HFFc6 (cell line): ENCODE measurements at places on chromosomes 12 and 14. TPM values are rescaled to one million over a fixed set of nuclear protein-coding genes. Genes with fewer than 3 reads are reported as not detected.
A peak's percentile ranks its signal among the peaks of the same experiment; 100 is the strongest.

The RTN1 gene
- not detected in 3 replicates for total RNA-seq

The OR4M1 gene
- not detected in 3 replicates for total RNA-seq

The CIDEB gene
- total RNA-seq, result 0.20 and 0.23 TPM in 2 replicates

The PPP1R3E gene
- 2.1 and 2.4 TPM in 2 replicates for total RNA-seq

The TRHDE gene
- 53.8 to 99.9 TPM (median 57.1 TPM) in 3 replicates for total RNA-seq

The SDR9C7 gene
- not detected in 3 replicates for total RNA-seq

The GALNT16 gene
- total RNA-seq, result 0.32 to 0.38 TPM (median 0.32 TPM) in 3 replicates

The KHNYN gene
- 25.4 to 27.1 TPM (median 26.8 TPM) in 3 replicates for total RNA-seq

The ADCY4 gene
- not detected in 3 replicates for total RNA-seq

GRCh38 chr12:89389755-89390661, 37.7 kb upstream of the DUSP6 start:
- H3K4me1 ChIP-seq, result peaks cover 31% of the 10 kb centered on the region
- no peak overlapping the region for H3K4me3 ChIP-seq
- no peaks in the 10 kb centered on the region for H3K36me3 ChIP-seq
- no peak for DNase-seq
- peak overlapping the region; percentile 50 for H3K27ac ChIP-seq

- H3K27me3 ChIP-seq, result no peaks in the 10 kb centered on the region
- peaks cover 34% of the 10 kb centered on the region for H3K4me1 ChIP-seq
- no peak for DNase-seq
- no peak overlapping the region for H3K4me3 ChIP-seq
Observed at GRCh38 chr12:31527083-31527482, 63.9 kb downstream of the DENND5B start.

GRCh38 chr12:2675776-2676175, 119.0 kb upstream of the FKBP4 start:
- no peaks in the 10 kb centered on the region; the same call in 1 of the 2 replicates for H3K27me3 ChIP-seq
- peaks cover 6% of the 10 kb centered on the region; the same call in 1 of the 2 replicates for H3K36me3 ChIP-seq
- H3K4me1 ChIP-seq, result no peaks in the 10 kb centered on the region
- no peak overlapping the region for H3K27ac ChIP-seq

DNA sequence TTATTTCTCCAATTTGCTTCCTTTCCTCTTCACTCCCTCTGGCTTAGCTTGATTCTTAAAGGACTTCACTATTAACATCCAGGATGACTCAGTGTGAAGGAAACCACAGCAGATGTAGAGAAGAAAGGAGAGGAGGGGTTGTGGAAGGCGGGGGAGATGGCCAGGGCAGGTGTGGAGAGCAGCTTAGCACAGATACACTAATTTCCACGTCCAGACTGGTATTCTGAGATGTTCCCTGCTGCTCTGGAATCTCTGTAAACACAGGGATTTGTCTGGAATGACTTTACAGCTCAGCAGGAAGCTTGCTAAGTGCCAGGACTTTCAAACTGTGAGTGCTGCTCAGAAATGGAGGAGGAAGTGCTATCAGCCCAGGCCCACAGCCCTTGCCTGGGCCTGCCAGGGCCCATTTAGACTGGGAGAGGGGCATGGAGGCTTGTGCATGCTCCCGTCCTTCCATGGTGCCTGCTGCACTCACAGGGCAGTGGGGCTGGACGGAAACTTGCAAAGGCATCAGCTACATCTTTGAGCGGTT, 202.5 kb upstream of the DDHD1 start:
- H3K36me3 ChIP-seq, result no peaks in the 10 kb centered on the region; the same call in 1 of the 2 replicates
- H3K4me3 ChIP-seq, result no peak overlapping the region
- H3K4me1 ChIP-seq, result peaks cover 11% of the 10 kb centered on the region
- H3K27ac ChIP-seq, result no peak overlapping the region
- DNase-seq, result peak; percentile 15

GRCh38 chr12:132471011-132471857, 18.7 kb upstream of the FBRSL1 start:
- peaks cover 4% of the 10 kb centered on the region; the same call in 1 of the 2 replicates for H3K36me3 ChIP-seq
- H3K27me3 ChIP-seq, result peaks cover 16% of the 10 kb centered on the region
- no peak for DNase-seq
- H3K27ac ChIP-seq, result no peak overlapping the region
- H3K4me1 ChIP-seq, result no peaks in the 10 kb centered on the region

DNA sequence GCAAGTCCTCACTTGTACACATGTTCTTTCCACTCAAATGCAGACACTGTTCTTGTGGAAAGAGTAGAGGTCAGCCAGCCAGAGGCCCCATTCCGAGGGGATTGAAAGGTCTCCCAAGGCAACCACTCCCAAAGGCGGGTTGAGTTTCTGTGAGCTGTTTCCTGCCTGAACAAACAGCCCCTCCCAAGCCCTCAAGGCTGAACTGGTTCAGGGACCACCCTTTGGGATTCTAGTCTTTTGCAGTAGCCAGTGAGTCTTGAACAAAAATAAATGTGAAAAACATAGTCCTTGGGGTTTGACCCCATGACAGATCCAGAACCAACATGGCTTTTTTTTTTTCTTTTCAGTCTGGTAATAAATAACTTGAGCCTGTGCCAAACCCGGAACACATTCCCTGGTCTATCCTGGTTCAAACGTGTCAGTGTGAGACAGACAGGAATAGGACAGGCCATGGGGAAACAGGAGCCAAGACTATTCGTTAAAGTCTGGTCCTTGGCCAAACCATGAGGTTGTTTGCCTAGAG, 17.6 kb upstream of the STK38L start:
- H3K27me3 ChIP-seq, result peaks cover 8% of the 10 kb centered on the region
- no peak overlapping the region for H3K27ac ChIP-seq
- no peak overlapping the region for H3K4me3 ChIP-seq
- peaks cover 5% of the 10 kb centered on the region for H3K4me1 ChIP-seq
- no peak for DNase-seq

DNA sequence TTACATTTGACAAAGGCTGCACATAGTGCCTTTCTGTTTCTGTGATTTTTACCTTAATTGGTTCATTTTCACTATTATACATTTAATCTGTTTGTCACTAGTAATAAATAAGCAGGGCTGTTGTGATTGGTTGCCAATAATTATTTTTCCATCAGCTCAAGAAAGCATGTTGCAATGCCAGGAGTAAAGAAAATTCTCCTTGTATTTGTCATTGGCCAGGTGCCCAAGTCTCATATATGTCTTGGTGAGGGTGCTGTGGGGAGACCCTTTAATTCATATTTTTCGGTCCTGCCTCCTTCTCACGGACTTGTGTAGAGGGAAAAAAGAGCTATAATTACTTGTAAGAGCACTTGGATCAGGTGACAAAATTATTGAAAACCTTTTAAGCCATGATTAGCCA, 108.0 kb downstream of the KITLG start:
- H3K27me3 ChIP-seq, result no peaks in the 10 kb centered on the region
- no peak overlapping the region for H3K4me3 ChIP-seq
- H3K4me1 ChIP-seq, result peaks cover 42% of the 10 kb centered on the region
- peaks cover 33% of the 10 kb centered on the region for H3K36me3 ChIP-seq

DNA sequence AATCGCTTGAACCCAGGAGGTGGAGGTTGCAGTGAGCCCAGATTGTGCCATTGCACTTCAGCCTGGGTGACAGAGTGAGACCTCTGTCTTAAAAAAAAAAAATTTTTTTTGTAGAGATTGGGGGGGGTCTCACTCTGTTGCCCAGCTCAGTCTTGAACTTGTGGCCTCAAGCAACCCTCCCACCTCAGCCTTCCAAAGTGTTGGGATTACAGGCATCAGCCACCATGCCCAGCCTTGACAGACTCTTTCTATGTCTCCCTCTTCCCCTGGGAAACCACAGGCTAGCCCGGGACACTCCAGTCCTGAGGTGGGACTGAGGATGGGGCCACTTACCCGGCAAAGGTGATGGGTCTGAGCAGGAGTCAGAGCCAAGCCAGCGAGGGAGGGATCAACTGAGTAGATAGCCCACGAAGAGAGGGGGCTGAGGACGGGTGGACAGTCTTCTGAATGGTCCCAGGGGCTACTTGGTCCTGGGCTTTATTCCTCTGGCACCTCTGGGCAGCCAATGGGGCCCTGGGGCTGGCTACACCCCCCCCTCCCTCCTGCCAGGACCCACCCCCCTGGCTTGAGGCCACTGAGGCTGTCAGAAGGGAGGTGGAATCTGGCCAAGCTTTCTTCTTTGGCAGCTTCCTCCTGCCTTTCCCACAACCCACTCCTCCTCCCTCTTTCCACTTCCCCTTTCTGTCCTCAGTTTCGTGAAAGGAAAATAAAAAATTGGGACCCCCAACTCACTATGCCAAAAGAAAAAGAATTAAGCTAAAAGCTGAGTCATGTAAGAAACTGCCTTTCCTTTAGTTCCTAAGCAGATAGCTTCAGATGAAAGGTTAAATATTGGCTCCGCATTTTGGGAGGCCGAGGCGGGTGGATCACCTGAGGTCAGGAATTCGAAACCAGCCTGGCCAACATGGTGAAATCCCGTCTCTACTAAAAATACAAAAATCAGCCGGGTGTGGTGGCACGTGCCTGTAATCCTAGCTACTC, at the start of gene SDS:
Gene SDS, minus strand, starts transcription at position 453 of the 981 bp plus-strand sequence. CDS start 4,179 bp downstream, outside the sequence.
- peaks cover 8% of the 10 kb centered on the region for H3K27me3 ChIP-seq
- no peak within 1 kb of the TSS for H3K27ac ChIP-seq
- H3K4me3 ChIP-seq, result no peak within 1 kb of the TSS
- H3K36me3 ChIP-seq, result no peaks in the 10 kb centered on the region

DNA sequence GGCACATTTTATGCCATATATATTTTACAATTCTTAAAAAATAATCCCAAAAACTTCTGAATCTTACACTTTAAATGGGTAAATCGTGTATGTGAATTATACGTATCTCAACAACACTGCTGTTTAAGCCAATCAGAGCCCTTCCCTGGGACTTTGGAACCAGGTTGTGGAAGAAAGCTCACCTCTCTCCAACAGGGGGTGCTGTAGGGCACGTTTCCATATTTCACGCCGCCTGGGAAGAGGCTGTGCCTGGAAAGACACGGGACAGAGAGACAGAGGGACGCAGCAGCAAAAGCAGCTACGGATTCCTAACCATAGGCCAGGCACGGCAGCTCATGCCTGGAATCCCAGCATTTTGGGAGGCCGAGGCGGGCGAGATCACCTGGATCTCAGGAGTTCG, 29.4 kb upstream of the FBRSL1 start:
- H3K4me3 ChIP-seq, result no peak overlapping the region
- no peak overlapping the region for H3K27ac ChIP-seq
- no peak for DNase-seq

DNA sequence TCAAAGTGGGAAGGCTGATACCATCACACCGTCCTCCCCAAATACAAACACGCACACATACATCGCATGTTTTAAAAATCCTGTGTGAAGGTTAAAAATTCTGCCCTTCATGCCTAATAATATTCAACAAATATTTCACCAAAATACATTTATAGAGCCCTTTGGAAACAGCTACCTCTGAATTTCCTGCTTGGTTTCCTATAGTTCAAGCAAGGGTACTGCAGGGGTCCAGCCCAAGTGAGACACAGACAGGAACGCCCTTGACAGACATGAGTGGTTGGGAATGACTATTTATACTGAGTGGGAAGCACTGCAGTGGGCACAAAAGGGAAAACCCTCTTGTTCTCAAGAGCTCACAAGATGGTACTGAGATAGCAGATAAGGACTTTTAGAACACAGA, 51.0 kb downstream of the ST8SIA1 start:
- DNase-seq, result no peak
- no peak overlapping the region for H3K4me3 ChIP-seq
- no peaks in the 10 kb centered on the region for H3K36me3 ChIP-seq
- peaks cover 7% of the 10 kb centered on the region for H3K27me3 ChIP-seq
- no peak overlapping the region for H3K27ac ChIP-seq

DNA sequence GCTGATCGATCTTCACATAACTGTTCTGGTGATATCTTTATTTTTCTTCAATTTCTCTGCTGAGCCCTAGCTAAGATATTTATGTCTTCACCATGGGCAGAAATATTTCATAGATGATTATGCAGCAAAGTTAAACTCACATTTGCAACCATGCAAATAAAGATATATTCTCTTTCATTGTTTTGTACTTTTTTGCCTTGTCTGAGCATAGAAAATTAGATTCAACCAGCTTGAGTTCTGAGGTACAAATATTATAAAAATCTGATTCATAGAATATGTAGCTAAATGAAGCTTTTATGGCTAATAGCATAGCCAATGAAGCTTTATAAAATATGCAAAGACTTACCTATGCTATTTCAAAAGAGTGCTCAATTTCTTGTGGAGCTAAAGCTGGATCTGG, at the start of gene TAS2R13:
Gene TAS2R13, minus strand, starts transcription at position 101 of the 400 bp plus-strand sequence. CDS start 264 bp downstream, outside the sequence.
- no peak within 1 kb of the TSS for H3K27ac ChIP-seq
- peaks cover 13% of the 10 kb centered on the region for H3K36me3 ChIP-seq
- H3K4me3 ChIP-seq, result no peak within 1 kb of the TSS
- H3K27me3 ChIP-seq, result no peaks in the 10 kb centered on the region
- no peaks in the 10 kb centered on the region for H3K4me1 ChIP-seq

DNA sequence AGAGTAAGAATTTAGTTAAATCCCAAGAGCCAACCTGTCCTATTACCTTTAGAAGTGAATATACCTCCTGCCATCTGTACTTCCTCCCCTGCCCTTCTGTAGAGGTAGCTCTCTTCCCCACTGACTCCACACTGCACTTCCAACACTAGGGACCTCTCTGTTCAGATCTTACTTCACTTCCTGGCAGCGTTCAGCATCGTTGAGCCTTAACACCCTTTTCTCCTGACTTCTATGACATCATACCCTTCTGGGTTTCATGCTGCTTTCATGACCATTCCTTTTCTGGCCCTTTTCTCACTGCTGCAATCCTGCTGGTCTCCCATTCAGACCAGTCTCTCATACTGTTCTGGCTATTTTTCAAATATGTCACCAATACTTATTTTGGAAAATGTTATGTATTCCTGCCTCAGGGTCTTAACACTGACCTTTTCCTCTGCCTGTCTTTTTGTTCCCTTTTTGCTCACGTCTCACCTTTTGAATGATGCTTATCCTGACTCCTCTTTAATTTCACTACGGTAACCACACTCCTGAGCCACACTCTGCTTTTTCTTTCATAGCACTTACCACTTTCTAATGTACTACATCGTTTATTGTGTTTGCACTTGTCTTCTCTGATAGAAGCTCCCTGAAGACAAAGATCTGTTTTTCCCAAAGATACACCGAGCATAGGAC, 67.6 kb downstream of the PLEKHA5 start:
- peaks cover 7% of the 10 kb centered on the region for H3K4me1 ChIP-seq
- H3K4me3 ChIP-seq, result no peak overlapping the region
- no peaks in the 10 kb centered on the region for H3K36me3 ChIP-seq
- no peak for DNase-seq

- no peak for DNase-seq
- H3K27ac ChIP-seq, result no peak overlapping the region
- H3K27me3 ChIP-seq, result no peaks in the 10 kb centered on the region
Observed at GRCh38 chr14:60273956-60274355, 24.9 kb downstream of the PPM1A start.

DNA sequence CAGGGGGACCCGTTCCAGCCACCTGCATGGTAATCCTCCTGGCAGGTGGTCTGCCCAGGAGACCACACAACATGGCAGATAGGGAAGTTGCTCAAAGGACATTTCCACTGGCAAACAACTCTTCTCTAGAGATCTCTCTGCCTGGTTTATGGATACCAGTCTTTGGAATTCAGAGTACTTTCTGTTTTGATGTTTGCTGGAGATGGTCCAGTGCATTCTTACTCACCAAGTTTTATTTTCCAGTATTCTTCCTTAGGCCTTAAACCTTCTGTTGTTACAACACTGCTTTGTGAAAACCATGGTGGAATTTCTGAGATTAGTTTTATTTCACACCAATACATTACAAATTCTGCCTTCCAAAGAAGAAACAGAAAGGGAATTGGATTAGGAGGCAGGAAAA, 428.3 kb downstream of the FUT8 start:
- no peaks in the 10 kb centered on the region for H3K4me1 ChIP-seq
- no peak overlapping the region for H3K4me3 ChIP-seq
- no peaks in the 10 kb centered on the region; the same call in 1 of the 2 replicates for H3K27me3 ChIP-seq
- no peaks in the 10 kb centered on the region for H3K36me3 ChIP-seq
